Stimulated activated naive CD4-positive, alpha-beta T cell treated with Interleukin-2 at 50 U/mL for 16 hours (primary cell): ENCODE measurements at places on chromosomes 3 and 15.

GRCh38 chr15:41881920-41882688 is 11.7 kb downstream of the SPTBN5 start:
- no peak for DNase-seq

DNA sequence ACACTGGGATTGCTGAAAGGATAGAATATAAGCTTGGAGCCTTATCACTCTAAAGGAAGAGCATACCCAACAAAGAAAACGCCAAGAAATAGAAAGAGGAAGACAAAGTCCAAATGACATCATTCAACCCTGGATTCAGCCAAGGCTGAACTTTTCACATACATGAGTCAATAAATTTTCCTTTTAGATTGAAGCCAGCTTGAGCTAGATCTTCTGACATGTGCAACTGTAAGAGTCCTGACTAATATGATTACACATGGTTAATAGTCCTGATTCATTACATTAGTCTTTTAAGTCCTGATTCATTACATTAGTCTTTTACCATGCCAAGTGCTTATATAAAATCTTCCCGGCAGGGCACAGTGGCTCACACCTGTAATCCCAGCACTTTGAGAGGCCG is 13.6 kb upstream of the DENND6A start:
- DNase-seq, result no peak

DNA sequence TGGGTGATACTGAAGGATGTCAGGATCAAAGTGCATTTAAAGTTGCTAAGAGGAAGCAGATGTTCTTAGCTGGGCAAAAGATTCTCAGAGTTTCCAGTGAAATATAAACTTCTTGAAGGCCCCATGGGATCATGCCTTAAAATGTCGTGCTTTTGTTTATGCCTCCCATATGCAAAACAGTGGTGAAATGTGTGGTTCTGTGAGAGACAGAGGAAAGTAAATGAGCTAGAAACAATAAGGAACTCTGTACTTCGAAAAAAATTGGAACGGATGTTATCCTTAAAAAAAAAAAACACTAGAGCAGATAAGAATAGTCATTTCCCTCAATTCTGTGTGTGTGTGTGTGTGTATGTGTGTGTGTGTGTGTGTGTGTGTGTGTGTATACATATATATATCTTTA is 497.0 kb upstream of the TBL1XR1 start:
- no peak for DNase-seq

DNA sequence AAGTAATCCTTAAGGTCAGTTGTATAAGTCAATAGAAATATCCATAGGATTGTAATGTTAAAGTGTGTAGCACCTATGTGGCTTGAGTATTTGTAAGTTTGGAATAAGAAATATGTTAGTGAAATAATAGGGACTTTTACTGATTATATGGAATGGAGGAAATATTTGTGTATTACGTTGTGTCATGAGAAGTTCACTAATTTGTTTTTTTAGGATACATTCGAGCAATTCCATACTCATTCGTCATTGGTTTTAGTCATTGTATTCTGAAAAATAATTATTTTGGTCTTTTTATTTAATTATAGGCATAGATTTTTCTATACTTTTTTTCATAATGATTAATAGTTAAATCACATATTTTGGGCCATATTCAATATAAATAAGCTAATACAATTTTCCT is 21.0 kb downstream of the MBNL1 start:
- DNase-seq, result no peak

GRCh38 chr3:12559520-12559919 is 2.6 kb downstream of the MKRN2 start:
- no peak for DNase-seq

DNA sequence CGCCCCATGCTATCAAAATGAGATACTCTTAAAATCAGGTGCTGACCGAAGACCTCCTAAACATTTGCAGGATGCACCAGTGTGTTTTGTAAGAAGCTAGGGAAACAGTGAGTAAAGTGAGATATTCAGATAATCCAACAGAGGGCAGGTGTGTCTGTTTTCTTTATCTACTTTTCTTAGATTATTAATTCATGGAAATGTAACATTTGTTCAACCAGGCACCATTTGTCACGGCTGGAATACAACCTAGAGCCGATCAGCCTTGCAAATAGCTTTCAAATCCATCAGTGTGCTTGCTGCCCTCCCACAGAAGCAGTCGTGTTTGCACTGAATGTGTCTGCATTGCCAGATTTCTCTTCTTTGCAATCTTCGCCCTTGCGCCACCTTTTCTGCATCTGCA is 201.9 kb upstream of the CHRM5 start:
- DNase-seq, result no peak

- no peak for DNase-seq
Observed at GRCh38 chr15:31495281-31495680, 168.6 kb downstream of the KLF13 start.

DNA sequence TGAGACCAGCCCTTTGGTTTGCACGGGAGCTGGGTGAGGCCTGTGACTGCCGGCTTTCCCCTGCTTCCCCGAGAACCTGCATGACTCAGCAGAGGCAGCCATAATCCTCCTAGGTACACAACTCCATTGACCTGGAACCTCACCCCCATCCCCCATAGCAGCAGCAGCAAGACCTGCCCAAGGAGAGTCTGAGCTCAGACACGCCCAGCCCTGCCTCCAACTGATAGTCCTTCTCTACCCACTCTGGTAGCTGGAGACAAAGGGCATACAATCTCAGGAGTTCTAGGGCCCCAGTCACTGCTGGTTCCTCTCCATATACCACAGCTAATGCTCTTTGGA is 141.0 kb upstream of the ARHGEF26 start:
- DNase-seq, result no peak

DNA sequence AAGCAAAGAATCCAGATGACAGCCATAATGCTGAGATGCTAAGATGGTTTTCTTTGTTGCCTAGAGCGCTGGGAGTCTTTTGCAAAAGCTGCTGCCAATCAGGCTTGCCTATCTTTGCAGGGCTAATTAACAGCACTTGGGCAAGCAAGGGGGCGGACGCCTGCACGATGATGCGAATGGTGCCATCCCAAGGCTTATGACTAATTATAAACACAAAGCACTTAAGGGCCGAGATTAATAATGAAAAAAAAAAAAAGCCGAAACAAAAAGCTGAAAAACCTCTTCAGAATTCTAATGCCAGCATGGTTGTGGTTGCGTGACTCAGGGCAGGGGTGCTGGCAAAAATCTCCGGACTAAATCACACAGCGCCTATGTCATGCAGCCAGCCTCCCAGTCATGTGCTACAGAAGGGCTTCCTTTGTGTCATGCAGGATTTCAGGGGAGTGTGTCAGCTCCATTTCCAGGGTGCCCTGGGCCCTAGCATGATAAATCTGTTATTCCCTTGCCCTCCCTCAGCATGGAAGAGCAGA is 185.0 kb upstream of the ANKRD28 start:
- DNase-seq, result no peak

GRCh38 chr3:140845882-140846281 is 95.8 kb upstream of the SLC25A36 start:
- no peak for DNase-seq

- DNase-seq, result no peak
Observed at GRCh38 chr15:67253549-67254237, 768 bp downstream of the AAGAB start.

DNA sequence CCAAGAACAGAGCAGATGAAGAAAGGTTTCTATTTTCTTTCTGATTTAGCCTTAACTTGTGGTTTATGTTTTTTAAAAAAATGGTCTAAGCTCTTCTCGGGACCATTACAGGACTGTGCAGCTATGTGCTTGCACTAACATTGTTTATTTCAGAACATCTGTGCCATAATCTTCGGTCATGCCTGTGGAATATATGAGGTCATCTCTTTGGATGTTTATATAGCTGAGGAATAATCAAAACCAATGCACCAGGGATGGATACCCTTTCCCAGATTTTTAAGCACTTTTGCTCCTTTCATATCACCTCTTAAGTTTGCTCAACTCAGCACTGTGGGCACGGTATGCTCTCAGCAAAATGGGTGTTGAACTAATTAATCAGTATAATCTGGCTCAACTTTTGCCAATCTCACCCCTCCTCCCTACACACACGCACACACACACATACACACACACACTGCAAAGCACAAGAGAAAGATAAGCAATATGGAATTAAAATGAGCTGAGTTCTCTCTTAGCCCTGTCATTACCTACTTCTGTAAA is 268.5 kb upstream of the TMC3 start:
- no peak for DNase-seq

- no peak for DNase-seq
Observed at GRCh38 chr3:45169125-45169904, 23.1 kb upstream of the CDCP1 start.

DNA sequence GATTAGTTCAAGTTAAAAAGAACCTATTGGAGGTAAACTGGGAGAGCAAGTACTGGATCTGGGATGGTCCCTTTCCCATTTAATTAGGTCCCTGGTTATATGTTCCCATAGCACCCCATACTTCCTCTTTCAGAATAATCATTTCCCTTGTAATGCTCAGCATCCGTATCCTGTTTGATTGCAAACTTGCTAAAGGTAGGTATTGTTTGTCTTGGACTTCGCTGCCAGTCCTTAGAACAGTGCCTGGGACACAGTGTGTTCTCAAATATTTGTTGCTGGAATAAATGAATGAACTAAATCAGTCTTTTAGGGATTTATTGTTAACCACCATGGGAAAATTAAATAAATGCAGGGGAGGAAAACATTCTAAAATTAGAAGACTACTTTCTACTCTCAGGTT is 299.8 kb downstream of the GRM7 start:
- no peak for DNase-seq

DNA sequence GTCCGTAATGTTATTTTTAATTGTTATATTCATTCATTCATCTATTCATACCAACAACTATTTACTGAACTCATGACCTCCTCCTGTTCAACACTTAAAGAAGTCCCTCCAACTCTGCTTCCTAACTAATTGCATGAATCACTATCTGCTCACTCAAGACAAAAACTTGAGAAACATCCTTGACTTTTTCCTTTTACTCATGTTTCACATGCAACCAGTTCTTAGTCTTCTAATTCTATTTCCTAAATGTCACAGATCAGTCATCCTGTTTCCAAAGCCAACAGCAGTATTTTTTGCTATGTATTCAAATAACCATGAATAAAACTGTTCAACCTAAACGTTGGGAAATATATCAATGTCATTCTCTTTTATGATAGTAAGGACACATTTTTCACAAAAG is 124.6 kb upstream of the GBE1 start:
- DNase-seq, result no peak

- DNase-seq, result no peak
Observed at GRCh38 chr3:114900908-114901307, 246.2 kb downstream of the ZBTB20 start.

DNA sequence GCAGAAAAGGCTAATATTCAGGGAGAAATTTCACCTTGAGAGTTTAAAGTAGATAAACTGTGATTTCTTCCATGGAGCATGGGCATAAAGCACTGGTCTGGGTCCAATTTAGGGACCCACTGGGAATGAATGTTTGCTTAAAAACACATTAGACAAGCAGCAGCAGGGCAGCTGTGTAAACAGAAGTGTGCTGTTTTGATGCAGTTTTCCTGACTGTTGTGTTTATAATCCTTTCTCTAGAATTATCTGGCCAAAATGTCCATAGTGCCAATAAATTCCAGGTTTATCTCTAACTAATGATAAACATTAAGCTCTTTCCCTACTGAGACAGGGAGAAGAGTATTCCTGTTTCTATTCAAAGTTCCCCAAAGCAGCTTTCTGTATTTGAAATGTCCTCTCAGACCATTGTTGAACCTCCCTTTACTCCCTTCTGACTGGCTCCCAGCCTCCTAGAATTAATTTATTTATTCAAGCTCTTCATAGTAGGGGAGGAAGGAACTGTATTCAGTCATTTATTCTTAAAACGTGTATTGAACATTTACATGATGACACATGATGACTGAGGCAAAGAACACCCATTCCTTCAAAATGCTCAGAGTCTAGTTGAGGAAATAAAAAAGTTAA is 7.0 kb upstream of the TM4SF18 start:
- no peak for DNase-seq

DNA sequence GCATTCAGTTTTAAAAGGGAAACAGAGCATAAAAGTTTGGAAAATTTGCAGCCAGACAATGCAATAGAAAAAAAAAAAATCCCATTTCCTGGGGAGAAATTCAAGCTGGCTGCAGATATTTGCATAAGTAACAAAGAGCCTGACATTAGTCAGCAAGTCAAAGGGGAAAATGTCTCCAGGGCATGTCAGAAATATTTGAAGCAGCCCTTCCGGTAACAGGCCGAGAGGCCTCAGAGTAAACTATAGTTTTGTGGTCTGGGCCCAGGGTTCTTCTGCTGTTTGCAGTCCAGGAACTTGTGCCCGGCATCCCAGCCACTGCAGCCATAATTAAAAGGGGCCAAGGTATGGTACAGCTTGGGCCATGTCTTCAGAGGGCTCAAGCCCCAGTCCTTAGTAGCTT is 411.6 kb upstream of the BCHE start:
- no peak for DNase-seq
